ENCODE measurements at places on chromosomes 2 and 18.

DNA sequence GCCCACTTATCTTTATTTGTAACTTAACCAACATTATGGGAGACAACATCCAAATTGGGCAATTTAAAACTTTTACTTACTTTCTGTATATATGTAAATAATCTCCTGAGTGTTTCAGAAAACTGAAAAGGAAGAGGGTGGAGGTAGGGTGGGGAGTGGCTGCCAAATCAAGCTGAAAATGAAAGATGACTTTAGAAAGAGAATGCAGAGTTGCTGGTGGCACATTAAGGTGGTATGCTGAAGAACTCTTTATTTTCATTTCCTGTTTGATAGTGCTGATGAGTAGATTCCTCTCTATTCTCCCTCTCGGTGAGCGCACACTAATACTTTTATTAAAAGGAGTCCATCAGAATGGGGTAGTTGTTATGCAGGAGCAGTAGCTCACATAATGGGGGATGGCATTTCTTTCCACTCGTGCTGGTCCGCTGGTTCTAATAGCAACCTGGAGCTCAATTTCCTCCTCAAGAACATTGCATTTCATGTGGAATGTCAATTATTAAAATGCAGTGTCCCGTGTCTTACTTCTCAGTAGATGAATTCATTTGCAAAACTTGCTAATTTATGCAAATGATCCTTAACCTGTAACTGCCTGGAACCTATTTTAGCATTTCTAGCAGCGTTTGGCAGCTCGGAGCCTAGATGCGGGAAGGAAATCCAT, 466.9 kb upstream of the HNRNPA3 start:
- ATAC-seq = no peak
- no peaks in the 10 kb centered on the region for H3K36me3 ChIP-seq
- no peak overlapping the region for H3K4me3 ChIP-seq
- H3K27ac ChIP-seq = no peak overlapping the region
- peaks cover 13% of the 10 kb centered on the region for H3K4me1 ChIP-seq
- peaks cover 3% of the 10 kb centered on the region for H3K27me3 ChIP-seq

GRCh38 chr2:151808258-151809072, 19.8 kb downstream of the ARL5A start:
- H3K36me3 ChIP-seq = peaks cover 71% of the 10 kb centered on the region
- no peak overlapping the region for H3K4me3 ChIP-seq
- no peaks in the 10 kb centered on the region for H3K27me3 ChIP-seq
- no peaks in the 10 kb centered on the region for H3K4me1 ChIP-seq
- no peak overlapping the region for H3K27ac ChIP-seq

DNA sequence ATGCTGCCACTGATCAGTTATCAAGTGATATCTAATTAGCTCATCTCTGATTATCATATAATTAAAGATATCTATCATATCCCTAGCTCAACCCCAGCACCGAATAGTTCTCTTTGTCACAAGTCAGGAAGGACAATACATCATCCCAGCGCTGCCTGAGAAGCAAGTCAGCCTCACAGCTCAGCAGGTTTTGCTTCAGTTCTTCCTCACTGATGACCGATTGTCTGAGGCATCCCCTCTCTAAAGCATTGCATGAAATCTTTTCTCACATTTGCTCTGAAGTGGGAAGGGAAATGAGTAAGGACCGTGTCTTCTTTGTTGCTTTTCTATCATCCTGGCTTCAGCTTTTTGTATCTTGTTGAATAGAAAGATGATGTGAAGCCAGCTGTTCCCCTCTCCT, 247.9 kb downstream of the CMPK2 start:
- H3K27me3 ChIP-seq = no peaks in the 10 kb centered on the region
- H3K4me3 ChIP-seq = no peak overlapping the region
- H3K36me3 ChIP-seq = no peaks in the 10 kb centered on the region
- H3K4me1 ChIP-seq = no peaks in the 10 kb centered on the region

- no peak for ATAC-seq
- no peak overlapping the region for H3K4me3 ChIP-seq
- H3K36me3 ChIP-seq = no peaks in the 10 kb centered on the region
- H3K27ac ChIP-seq = no peak overlapping the region
Observed at GRCh38 chr2:186058614-186059013, 320.0 kb downstream of the FSIP2 start.

DNA sequence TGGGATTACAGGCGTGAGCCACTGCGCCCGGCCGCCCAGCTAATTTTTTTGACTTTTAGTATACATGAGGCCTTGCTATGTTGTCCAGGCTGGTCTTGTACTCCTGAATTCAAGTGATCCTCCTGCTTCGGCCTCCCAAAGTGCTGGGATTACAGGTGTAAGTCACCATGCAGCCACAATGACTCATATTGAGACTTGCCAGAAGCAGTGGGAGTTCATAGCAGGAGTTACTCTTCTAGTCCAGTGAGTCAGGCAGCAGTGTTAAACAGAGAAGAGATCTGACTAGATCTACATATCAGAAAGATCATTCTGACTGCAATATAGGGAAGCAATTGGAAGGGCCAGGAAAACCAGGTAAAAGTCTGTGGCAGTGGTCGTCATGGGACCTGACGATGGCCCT, 1.5 kb upstream of the FLACC1 start:
- H3K27ac ChIP-seq = no peak overlapping the region
- H3K36me3 ChIP-seq = no peaks in the 10 kb centered on the region
- no peak overlapping the region for H3K4me3 ChIP-seq
- no peak for ATAC-seq
- no peaks in the 10 kb centered on the region for H3K27me3 ChIP-seq

DNA sequence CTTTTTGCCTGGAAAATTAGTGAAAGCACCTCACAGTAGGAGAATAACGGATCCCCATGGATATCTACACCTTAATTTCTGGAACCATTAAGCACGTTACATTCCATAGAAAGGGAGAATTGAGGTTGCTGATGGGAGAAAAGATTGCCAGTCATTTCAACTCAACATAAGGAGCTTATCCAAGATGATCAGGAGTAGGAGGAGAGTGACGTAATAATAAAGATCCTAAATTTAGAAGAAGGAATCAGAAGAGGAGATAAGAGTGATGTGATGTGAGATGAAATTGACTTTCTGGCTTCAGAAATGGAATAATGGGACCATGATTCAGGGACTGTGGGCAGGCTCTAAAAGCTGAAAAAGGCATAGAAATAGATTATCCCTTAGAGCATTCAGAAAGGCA, 1017.8 kb upstream of the CHAC2 start:
- H3K27ac ChIP-seq = no peak overlapping the region
- no peak for ATAC-seq
- H3K4me1 ChIP-seq = no peaks in the 10 kb centered on the region
- no peaks in the 10 kb centered on the region for H3K36me3 ChIP-seq
- no peak overlapping the region for H3K4me3 ChIP-seq

DNA sequence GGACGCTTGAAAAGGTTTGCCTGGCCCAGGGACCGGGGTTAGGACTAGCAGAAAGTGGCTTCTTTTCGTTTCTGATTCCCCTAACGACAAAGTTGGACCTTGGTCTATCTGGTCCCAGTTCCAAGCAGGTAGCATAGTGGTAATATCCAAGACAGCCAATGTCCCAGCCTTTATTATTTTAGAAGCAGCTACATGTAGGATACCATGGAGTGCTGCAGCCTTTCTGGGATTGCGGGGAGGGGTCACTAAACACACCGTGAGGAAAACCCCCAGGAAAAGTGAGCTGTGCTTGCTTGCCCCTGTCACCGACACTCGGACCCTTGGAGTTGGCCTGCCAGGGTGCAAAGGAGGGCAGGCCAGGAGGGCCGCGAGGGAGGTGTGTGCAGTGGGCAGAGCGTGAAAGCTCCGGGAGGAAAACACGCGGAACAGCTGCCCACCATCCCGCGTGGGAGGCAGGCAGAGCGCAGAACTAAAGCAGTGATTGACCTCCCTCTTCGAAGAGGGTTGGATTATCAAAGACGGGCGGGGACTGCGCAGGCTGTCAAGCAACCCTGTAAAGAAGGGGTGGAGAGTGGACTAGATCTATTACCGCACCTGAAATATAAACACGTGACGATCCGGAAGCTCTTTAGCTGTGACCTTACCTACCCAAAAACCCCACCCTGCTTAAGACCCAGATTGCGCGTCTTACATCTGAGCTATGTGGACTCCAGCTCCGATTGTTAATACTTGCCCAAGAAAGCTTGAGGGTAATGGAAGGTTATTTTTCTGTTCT, 624 bp upstream of the MAP4K3 start:
- no peaks in the 10 kb centered on the region for H3K27me3 ChIP-seq
- H3K36me3 ChIP-seq = no peaks in the 10 kb centered on the region
- H3K27ac ChIP-seq = peak overlapping the region; percentile 98
- H3K4me3 ChIP-seq = peak overlapping the region; percentile 96
- H3K4me1 ChIP-seq = peaks cover 10% of the 10 kb centered on the region
